ENCODE measurements at places on chromosomes 2 and 18. TPM values are rescaled to one million over a fixed set of nuclear protein-coding genes. Genes with fewer than 3 reads are reported as not detected.

The DOK1 gene
- 4.1 TPM for total RNA-seq

The NT5DC4 gene
- not detected for total RNA-seq

The LYPD6 gene
- 0.08 TPM for total RNA-seq

The CABYR gene
- total RNA-seq: 18.9 TPM

The LHCGR gene
- total RNA-seq: not detected

The MYO7B gene
- 0.16 TPM for total RNA-seq

The NOSTRIN gene
- total RNA-seq: 2.7 TPM

The RBM43 gene
- 3.3 TPM for total RNA-seq

The SLC4A5 gene
- total RNA-seq: 0.47 TPM

The NTSR2 gene
- total RNA-seq: not detected

The ZC3H6 gene
- 0.69 TPM for total RNA-seq

The ARL6IP6 gene
- total RNA-seq: 22.6 TPM

The LCT gene
- total RNA-seq: 0.05 TPM

The RUFY4 gene
- 0.09 TPM for total RNA-seq

The ABHD1 gene
- total RNA-seq: 0.93 TPM

The SERPINB2 gene
- 0.07 TPM for total RNA-seq

The LINC00305 gene
- not detected for total RNA-seq

The SP5 gene
- total RNA-seq: not detected

The ZSCAN30 gene
- 0.93 TPM for total RNA-seq

The STPG4 gene
- total RNA-seq: not detected

The PRSS56 gene
- 0.13 TPM for total RNA-seq

The SERPINB13 gene
- not detected for total RNA-seq
